Skin of body (tissue), 3 donors: ENCODE measurements at places on chromosomes 1 and 21.

GRCh38 chr21:28804089-28804670 lies 188.5 kb downstream of the LTN1 start:
- DNase-seq = no peak

DNA sequence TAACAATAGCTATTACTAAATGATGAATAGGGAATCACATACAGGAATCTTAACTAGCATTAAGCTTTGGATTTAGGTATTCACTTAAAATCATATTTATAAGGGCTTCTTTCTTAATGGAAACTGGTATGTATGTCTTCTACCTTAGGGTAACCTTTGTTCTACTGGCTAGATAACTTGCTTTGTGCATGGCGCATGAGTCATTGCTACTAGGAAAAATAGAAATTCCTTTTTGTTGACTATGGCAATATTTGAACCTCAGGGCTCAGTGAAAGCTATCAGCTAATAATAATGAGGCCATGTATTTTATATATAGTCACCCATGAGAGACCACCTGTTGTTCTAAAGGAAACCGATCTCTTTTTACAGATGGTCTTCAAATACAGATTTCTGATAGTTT lies 72.5 kb downstream of the RPS6KC1 start:
- no peak for DNase-seq

- peak; percentile 97 for DNase-seq
Observed at GRCh38 chr21:29237110-29238052, 61.3 kb upstream of the BACH1 start.

GRCh38 chr1:67372136-67372535 lies 58.1 kb downstream of the SERBP1 start:
- no peak for DNase-seq

DNA sequence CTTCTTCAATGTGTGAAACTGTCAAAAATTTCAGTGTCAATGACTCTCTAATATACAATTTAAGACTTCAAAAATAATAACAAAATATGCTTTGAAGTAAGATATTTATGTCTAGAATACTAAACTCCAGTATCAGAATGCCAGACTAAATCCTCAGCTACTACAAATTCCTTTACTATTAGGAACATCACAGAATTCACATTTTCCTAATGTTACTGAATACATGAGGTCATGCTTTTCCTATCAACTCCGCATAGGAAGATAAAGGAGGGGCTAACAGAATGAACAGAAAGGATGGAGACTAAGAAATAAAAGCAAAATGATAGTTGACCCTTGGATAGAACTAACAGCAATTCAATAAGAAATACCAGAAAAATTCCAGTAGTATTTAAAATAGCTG lies 292.7 kb downstream of the SDCCAG8 start:
- DNase-seq = no peak
